Smooth muscle cell of the coronary artery (primary cell): ENCODE measurements at places on chromosomes 6 and 20. TPM values are rescaled to one million over a fixed set of nuclear protein-coding genes. Genes with fewer than 3 reads are reported as not detected.

Gene KIF13A
- 42.8 and 56.2 TPM in 2 replicates for total RNA-seq

Gene IL17F
- total RNA-seq = not detected in 2 replicates

Gene CCN2
- 15.8 and 981 TPM in 2 replicates for total RNA-seq

Gene FILIP1
- 0.35 and 0.45 TPM in 2 replicates for total RNA-seq

Gene SAMD10
- total RNA-seq = 0.23 and 0.45 TPM in 2 replicates

Gene SMPD2
- total RNA-seq = 12.6 and 14.4 TPM in 2 replicates
